Glomerular endothelial cell (primary cell): ENCODE measurements at places on chromosomes 6 and 20. TPM values are rescaled to one million over a fixed set of nuclear protein-coding genes. Genes with fewer than 3 reads are reported as not detected.

The GPR6 gene
- total RNA-seq = not detected in 2 replicates

The MRAP2 gene
- total RNA-seq = 0.23 TPM in 1 of 2 replicates, not detected in the other

- DNase-seq = no peak
Measured at GRCh38 chr6:1127597-1128288, 184.2 kb upstream of the FOXQ1 start.

DNA sequence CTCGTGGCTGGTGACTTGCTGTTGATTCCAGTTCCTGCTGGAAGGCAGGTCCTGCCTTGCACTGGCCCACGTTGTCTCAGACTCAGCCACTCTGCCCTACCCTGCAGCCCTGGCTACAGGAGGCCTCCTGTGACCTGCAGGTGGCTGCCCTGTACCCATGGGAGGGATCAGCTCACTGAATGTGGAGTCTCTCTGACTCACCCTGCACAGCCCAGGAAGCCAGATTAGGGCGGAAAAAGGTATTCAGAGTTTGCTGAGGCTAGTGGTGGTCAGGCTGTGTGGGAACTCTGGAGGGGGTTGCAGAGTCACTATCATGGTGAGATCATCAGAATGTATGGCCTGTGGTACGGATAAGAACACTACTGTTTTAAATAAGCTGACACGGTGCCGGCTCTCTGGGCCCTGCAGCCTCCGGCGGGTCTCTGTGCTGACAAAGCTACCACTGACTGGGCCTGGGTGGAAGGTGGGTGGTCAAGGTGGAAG, 24.7 kb upstream of the PYGB start:
- DNase-seq = no peak

GRCh38 chr20:15917283-15917682, 656.0 kb downstream of the KIF16B start:
- no peak for DNase-seq

DNA sequence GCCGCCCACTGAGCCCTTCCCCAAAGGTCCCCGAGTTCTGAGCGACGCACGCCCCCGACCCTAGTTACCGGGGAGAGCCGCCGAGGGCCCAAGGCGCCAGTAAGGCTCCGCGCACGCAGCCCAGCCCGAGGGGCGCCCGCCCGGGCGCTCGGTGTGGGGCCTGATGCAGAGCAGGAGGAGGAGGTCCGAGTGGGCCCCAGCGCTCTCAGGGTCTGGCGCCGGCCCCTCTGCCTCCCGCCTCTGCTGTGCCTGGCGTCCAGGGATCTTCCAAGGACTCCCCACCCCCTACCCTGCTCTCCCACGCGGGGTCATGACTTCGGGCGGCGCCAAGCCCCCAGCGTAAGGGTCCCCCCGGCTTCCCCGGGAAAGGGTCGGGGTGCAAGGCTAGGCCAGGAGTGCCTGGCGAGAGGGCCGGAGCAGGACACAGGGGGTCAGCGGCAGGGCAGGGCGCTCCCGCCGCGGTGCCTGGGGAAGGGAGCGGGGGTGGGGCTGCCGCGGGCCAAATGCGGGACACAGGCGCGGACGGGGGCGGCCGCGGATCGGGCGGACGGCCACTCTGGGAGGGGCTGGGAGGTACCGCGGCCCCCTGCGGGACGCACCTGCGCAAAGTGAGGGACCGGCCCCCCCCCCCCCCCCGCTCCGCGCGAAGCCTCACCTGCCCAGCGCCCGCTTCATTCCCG, 637 bp downstream of the ABHD12 start:
- no peak for DNase-seq

The ID4 gene
- 0.24 and 1.1 TPM in 2 replicates for total RNA-seq
